ENCODE measurements at places on chromosomes 11 and 22. TPM values are rescaled to one million over a fixed set of nuclear protein-coding genes. Genes with fewer than 3 reads are reported as not detected.

Gene SHANK2
- 16.7 TPM for total RNA-seq

DNA sequence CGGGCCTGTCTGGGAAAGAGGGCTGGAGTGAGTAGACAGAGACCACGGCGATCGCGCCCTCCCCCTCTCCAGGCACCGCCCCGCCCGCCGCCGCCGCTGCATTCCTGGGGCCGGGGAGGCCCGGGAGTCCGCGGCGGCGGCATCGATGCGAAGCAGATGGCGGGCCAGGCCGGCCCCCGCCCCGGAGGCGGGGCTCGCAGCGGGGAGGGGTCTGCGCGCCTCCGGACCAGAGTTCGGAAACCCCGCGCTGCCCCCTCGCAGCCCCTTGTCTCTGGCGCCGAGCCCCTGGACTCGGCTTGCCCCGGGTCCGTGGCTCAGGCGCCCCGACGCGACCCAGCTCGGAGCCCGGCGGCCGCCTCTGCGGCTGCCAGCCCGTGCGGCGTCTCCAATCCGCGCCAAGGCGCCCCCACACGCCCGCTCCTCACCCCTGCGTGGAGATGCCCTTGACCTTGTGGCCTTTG lies 1.3 kb downstream of the SCARF2 start:
- DNase-seq, result no peak

Gene TSSC4
- total RNA-seq, result 45.6 TPM

- DNase-seq, result no peak
These were observed 16.9 kb upstream of the RELT start for GRCh38 chr11:73359341-73359740.

GRCh38 chr11:75387736-75388294 lies 11.5 kb upstream of the RPS3 start:
- DNase-seq, result no peak

- peak; percentile 89 for DNase-seq
These were observed 17.0 kb upstream of the KCTD14 start for GRCh38 chr11:78039919-78040671.

Gene ACTN3
- total RNA-seq, result not detected

Gene MYEOV
- total RNA-seq, result 32.9 TPM

DNA sequence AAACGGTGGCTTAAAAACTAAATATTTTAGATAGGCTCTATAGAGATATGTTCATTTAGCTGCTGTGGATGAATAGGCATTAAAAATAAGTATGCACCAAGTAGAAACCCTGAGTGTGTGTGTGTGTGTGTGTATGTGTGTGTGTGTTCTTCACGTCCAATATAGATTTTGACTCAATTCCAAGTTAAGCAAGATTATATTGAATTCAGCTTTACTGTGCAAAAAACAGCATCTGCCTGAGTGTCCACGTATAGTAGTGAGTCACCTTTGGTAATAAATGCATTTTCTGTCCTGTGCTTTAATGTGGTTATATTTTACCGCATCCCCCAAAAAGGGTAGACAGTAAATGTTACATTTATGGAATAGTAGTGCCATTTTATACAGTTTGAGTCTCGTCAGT lies 71.2 kb downstream of the PDHX start:
- DNase-seq, result no peak

Gene OR51M1
- total RNA-seq, result not detected

DNA sequence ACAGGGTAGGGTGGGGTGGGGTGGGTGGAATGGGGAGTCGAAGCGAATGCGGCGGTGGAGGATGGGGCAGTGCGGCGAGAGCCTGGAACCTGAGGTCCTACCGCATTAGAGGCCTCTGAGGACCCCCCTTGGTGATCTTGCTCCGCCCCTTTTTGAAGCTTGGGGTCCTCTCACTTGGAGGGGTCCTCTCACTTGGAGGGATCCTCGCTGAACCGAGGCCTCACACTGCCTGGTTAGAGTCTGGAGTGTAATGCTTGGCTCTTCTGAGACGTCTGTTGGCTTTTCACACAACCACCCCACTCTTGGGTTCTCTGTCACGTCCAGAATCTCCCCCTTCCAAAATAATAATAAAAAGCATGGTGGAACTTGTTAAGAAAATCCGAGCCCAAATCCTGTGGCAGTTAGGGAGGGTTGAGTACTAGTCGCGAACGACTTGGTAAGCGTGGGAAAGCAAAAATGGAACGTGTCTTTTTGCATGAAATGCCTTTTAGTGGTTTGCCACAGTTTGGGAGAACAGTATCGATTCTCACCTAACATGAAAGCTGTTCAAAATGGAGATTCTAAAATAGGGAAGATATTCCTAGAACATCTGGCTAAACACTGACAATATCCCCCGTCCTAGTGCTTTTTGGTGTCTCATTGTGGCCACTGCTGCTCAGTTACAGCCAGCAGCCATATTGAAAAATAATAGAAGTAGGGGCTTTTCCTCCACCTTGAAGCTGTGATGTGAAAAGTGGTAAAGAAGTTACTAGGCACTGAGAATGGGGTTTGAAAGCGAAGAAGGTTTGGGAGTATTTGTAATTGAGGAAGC lies 822 bp downstream of the RBX1 start:
- DNase-seq, result no peak

Gene HTR3B
- not detected for total RNA-seq

DNA sequence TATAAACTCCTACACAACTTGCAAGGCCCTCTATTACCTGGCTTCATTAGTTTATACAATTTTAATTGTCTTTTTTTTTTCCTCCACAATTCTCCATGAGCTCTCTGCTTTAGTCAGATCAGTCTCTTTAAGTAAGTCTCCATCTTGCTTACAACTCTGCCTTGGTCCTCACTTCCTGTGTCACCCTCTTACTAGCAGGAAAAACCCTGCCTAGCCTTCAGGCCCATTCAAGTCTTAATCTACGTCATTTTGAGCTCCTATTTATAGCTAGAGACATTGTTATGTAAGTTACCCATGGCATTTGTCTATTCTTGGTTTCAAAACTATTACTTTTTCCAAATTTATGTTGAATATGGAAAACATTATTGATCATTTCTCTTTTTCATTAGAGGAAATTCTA lies 177.4 kb downstream of the SBF2 start:
- DNase-seq, result no peak

Gene OR2AG2
- not detected for total RNA-seq

Gene SNX32
- total RNA-seq, result 0.56 TPM

DNA sequence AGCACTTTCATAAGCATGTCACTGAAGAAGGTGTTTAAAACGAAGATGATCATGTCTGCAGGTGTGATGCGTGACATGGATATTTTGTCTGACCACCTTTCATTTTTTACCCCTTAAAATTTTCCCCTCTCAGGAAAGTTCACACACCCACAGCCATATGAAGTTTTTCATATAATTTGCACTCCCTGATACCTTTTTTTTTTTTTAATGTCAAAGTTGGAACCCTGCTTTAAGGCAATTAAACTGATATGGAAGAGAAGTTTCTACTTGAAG lies 104.6 kb downstream of the ATXN10 start:
- DNase-seq, result no peak

DNA sequence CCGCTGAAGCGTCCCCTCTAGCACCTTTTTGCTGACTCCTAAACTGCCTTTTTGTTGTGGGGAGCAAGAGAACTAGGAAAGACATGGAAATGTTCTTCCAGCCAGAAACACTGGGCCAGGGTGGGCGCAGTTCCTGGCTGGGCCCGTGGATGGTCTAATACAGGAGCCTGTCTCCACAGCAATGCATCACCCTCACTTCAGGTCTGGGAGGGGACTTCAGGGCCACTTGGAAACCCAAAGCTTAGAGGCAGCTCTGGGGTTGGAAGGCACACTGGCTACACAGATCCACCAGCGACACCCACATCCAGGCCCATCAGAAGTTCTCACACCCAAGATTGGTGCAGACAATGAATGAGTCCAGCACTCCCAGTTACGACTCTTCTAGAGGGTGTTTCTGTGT lies 120.3 kb downstream of the ETS1 start:
- DNase-seq, result no peak

DNA sequence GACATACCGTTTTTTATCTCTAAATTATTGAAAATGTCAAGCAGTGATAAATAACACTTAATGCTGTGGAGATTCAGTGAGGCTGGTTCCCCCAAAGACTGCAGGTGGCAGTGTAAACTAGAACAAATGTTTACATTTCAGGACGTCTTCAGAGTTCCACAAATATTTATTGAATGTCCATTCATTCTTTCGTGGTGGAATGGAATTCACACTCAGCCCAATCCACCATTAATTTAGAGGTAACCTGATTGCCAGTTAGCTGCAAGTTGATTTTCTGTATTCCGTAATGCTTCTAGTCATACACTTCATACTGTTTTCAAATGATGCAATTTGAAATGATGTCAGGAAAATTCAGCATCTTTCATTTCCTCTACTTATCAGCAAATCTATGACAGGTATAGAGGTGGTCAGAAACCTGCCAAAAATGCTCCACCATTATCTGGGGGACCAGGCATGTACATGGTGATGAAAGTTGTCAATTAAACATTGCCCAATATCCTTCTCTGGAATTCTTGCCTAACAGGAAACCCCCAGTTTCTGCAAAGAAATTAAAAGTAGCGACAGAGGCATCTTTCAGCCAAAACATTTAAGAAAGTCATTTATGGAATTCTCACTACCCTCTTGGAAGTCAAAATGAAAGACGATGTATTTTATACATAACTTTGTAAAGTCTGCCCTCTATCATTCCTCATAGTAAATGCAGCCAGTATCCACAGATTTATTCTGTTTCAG lies 94.3 kb upstream of the BMAL1 start:
- DNase-seq, result no peak

- DNase-seq, result no peak
These were observed 406.0 kb downstream of the MIAT start for GRCh38 chr22:27063406-27063805.

All from lower leg skin (tissue), 4 donors.